ENCODE measurements at places on chromosomes 2 and 18. TPM values are rescaled to one million over a fixed set of nuclear protein-coding genes. Genes with fewer than 3 reads are reported as not detected.

The MARCHF4 gene
- 0.52 TPM for total RNA-seq

The GRP gene
- not detected for total RNA-seq

The CRYBA2 gene
- total RNA-seq = not detected

The MRO gene
- 0.43 TPM for total RNA-seq

The GBX2 gene
- not detected for total RNA-seq

The STAT4 gene
- 21.4 TPM for total RNA-seq

The NOTO gene
- not detected for total RNA-seq

The CXCR2 gene
- not detected for total RNA-seq

The HOXD8 gene
- total RNA-seq = 10.2 TPM

The NDC80 gene
- total RNA-seq = 29.0 TPM

The LIMS2 gene
- 7.4 TPM for total RNA-seq

The RIT2 gene
- total RNA-seq = not detected

The GNAL gene
- total RNA-seq = 7.1 TPM

The GALNT5 gene
- total RNA-seq = 59.5 TPM

The CD28 gene
- under 0.01 TPM for total RNA-seq

The RAMP1 gene
- 6.8 TPM for total RNA-seq

The VPS4B gene
- total RNA-seq = 52.5 TPM

The CMPK2 gene
- total RNA-seq = 1.8 TPM

The GULP1 gene
- 114 TPM for total RNA-seq

The PSME4 gene
- total RNA-seq = 126 TPM

The IL1R2 gene
- 1.3 TPM for total RNA-seq

The IKZF2 gene
- total RNA-seq = 6.8 TPM

The CPLX4 gene
- not detected for total RNA-seq

The NAT8 gene
- total RNA-seq = not detected

The NEDD4L gene
- 91.7 TPM for total RNA-seq

The ANO7 gene
- 1.2 TPM for total RNA-seq

Data from articular chondrocyte of knee joint (primary cell).